Kasumi-1 (cell line): ENCODE measurements at places on chromosomes 5 and 9.
A peak's percentile ranks its signal among the peaks of the same experiment; 100 is the strongest.

DNA sequence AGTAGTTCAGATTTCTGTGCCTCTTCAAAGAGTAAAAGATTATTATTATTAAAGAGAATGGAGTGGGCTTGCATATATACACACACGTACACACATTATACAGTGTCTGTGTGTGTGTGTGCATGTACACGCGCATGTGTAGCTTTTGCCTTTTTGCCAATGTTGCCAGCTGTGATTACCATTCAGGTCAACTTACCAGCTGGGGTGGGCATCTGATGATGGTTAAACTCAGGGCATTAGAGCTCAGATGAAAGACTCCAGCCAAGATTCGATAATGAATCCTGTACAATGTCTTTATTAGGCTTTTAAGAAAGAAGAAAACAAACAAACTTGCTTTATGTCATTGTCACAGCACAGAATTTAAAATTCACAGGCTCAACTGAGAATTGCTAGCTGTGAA lies 296.5 kb upstream of the DMAC1 start:
- DNase-seq, result no peak

GRCh38 chr9:132350861-132351315 lies 3.9 kb downstream of the SETX start:
- DNase-seq, result peak; percentile 37

GRCh38 chr5:154370119-154370518 lies 75.7 kb upstream of the SAP30L start:
- no peak for DNase-seq

DNA sequence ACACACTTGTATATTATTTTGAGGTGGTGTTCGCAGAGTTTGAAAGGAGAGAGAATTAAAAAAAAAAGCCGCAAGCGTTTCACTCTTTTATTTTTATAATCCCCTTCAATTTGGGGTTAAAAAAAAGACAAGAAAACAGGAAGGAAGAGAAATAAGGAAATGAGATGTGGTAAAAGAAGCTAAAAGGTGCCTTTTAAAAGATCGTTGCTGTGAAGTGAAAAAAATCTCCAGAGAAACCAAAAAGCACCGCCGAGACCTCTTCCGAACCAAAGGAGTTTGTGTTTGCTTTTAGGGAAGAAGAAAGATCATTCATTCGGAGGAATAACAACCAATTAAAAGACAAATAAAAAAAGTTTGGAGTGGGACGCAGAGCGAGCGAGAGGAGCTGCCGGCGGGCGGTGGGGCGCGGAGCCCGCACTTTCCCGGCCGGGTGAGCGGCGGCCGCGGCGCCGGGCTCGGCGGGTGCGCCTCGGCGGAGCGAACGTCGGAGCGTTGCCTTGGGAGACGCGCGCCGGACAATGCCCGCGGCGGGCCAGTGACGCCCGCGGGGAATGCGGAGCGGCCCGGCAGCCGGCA lies 355 bp downstream of the TLE4 start:
- peak; percentile 77 for DNase-seq

DNA sequence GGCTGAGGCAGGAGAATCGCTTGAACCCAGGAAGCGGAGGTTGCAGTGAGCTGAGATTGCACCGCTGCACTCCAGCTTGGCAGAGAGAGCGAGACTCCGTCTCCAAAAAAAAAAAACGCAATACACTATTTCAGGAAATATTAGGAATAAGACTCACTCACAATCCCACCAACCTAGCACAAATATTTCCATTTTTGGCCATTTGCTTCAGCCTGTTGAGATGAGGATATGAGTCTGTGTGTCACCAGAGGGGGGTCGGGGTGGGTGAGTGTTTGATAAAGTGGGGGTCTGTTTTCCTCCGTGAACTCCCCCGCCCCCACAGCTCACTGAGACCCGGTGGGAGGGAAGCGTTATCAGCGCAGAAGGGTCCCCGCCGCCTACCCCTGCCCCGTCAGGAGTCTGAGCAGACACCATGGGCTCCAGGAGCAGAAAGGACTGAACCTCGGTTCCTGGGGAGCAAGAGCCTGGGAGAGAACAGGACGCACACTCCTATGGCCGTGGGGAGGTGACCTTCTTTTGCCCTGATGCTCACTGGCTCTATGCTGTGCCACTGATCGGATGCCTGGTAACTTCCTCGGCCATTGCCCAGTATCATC lies 153.8 kb upstream of the PHYKPL start:
- no peak for DNase-seq
